Astrocyte of the cerebellum (primary cell): ENCODE measurements at places on chromosomes 1 and 21.

GRCh38 chr21:33205476-33205875 lies 24.3 kb upstream of the IFNAR2 start:
- DNase-seq = no peak

DNA sequence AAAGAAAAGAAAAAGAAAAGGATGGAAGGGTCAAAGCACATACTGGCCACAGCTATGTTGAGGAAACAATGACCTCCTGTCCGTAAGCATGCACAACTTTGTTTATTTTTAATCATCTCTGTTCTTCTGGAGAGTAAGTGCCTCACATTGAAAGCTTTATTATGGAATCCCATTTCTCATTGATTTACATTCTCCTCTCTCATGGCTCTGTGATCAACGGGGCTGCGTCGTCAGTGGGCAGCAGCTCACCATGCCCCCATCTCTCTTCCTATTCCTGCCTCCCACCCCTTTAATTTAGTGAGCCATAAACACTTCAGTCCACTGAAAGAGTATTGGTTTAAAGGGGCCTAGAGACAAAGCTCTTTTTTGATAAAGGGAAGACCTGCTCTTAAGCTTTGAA lies 98.9 kb downstream of the KAZN start:
- no peak for DNase-seq

DNA sequence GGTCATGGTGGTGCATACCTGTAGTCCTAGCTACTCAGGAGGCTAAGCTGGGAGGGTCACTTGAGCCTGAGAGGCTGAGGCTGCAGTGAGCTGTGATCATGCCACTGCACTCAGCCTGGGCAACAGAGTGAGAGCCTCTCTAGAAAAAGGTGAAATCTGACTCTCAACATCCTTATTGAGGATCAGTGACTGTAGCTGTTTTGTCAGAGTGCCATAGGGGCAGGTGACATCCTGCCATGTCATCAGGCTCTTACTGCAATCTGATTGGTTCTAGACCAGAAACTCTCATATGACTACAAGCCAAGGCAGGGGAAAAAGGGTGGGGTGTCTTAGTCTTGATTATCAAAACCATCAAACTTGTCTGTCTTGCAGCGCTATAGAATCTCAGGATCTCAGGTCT lies 62.8 kb upstream of the NGF start:
- no peak for DNase-seq

DNA sequence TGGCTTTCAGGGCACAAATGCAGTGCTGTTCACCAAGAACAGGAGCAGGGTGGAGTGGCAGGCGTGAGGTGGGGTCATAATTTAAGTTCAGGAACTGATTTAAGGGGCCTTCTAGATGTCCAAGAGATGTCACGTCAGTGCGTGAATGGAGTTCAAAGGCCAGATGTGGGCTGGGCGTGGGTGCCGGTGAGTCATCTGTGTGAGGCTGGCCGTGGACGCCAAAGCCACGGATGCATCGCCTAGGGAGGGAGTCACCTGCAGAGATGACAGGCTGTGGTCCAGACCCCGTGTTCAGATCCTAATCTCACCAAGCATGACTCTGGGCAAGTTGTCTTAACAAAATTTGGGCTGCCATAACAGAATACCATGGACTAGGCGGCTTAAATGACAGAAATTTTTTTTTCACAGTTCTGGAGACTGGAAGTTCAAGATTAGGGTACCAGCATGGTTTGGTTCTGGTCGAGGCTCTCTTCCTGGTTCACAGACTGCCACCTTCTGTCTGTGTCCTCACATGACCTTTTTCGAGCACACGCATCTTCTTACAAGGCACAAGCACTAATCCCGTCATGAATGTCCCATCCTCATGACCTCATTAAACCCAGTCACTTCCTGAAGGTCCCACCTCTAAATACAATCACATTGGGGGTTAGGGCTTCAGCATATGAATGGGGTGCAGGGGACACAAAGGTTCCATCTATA lies 109.6 kb downstream of the PRDM2 start:
- no peak for DNase-seq

DNA sequence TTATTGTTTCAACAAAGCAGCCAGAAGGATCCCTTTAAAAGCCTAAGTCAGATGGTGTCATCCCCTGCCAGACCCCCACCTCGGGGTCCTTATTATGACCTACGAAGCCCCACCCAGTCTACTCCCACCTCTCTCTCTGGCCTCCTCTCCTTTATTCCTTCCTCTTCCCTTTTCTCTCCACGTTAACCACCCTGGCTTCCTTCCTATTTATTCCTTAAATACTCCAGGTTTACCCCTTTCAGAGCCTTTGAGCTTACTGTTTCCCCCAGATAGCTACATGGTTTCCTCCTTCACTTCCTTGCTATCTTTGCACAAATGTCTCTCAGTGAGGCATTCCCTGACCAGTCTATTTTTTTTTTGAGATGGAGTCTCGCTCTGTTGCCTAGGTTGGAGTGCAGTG lies 12.0 kb upstream of the SLC9A1 start:
- DNase-seq = no peak

GRCh38 chr1:29179641-29180184 lies 2.0 kb downstream of the SRSF4 start:
- DNase-seq = no peak

DNA sequence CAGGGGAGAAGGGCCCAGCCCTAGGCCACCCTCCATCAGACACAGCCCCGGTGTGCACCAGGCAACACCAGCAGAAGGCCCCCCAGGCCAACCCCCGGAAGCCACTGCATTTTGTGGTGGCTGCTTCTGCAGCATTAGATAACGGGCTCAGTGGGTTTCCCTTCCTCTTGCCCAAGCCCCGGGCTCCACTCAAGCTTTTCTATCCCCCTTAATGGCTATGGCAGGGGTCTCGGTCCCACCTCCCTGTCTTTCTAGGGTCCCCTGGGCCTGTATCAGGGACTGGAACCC lies 18.9 kb downstream of the C1orf174 start:
- no peak for DNase-seq

DNA sequence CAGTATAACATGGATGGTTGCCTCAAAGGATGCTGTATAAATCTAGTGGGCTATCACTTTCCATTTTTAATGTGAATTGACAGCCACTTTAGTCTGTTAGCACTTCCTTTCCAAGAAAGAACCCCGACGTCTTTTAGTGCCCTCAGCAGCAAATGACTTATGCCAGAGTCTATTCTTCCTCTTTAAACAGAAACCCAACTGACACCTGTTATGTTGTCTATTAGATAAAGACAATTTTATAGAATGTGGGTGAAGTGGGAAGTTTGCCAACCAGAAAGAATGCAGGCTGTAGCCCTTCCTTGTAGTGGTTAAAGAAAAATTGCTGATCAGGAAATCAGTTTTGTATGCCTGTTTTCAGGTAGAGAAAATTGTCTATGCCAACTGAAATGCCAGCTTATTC lies 344.9 kb downstream of the ZNF326 start:
- DNase-seq = no peak

DNA sequence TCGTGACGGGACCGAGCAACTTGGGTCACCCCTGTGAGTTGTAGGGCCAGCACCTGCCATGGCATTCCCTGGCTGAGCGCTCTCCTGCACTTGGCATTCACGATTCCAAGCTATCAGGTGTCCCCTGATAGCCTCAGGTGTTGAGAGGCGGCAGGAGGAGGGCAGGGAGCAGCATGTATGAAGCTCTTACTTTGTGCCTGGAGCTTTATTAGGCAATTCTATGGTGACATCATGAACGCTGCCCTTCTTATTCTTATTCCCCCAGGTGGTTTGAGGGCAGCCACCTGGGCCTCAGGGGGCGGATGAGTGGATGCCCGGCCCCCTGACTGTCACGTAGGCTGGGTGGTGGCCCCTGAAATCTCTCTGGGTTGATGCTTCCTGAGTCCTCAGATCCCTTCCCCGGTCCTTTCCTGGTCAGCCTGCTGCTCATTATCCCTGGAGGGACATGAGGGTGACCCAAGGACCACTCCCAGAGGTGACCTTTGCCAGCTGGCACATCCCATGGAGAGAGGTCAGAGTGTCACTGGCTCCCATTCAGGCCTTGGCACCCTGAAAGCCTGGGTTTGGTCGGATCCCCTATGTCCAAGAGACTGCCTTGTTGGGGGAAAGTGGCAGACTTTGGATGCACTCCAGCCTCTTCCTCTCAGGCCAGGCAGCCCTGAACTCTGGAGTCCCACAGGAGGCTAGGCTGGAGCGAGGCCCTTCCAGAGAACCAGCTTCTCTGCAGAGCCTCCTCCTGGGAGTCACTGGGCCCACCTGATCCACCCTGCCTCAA lies 51.9 kb downstream of the SPSB1 start:
- DNase-seq = no peak
